ENCODE measurements at places on chromosomes 2 and 18.

GRCh38 chr2:57760381-57760801, 286.2 kb upstream of the VRK2 start:
- no peak for DNase-seq

DNA sequence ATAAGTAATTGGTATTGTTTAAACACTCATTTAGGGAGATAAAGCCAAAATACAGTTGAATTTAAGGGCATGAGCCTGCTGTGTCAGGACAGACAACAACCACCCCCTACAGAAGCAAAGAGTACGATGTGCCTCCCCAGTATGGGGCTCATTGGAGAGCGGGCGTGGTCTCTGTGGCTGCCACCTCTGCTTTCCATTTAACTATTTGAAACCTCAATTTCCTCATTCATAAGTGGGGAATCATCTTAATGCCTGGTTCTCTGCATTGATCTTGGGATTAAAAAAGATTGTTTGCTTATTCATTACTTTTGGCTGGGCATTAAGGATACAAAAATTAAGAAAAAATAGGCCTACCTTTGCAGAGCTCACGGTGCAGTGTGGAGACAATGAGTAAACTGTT, 21.4 kb downstream of the KCNS3 start:
- no peak for DNase-seq

GRCh38 chr2:136206613-136207012, 88.7 kb upstream of the CXCR4 start:
- DNase-seq = no peak

DNA sequence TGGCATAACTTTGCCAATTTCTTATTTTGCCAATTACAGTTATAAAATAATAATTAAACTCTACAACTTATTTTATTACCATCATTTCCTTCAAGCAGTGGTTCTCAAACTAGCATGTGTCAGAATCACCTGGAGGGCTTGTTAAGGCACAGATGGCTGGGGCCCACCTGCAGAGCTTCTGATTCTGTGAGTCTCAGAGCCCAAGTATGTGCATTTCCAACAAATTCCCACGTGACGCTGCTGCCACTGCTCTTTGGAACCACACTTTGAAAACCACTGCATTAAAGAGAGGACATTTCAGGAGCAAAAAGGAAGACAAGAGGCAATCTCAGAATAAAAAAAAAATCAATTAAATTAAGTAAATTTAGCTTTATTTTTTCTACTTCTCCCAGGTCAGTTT, 94.0 kb upstream of the HNRNPA3 start:
- DNase-seq = no peak

All from BJ (cell line).